ENCODE measurements at places on chromosomes 4 and X.

DNA sequence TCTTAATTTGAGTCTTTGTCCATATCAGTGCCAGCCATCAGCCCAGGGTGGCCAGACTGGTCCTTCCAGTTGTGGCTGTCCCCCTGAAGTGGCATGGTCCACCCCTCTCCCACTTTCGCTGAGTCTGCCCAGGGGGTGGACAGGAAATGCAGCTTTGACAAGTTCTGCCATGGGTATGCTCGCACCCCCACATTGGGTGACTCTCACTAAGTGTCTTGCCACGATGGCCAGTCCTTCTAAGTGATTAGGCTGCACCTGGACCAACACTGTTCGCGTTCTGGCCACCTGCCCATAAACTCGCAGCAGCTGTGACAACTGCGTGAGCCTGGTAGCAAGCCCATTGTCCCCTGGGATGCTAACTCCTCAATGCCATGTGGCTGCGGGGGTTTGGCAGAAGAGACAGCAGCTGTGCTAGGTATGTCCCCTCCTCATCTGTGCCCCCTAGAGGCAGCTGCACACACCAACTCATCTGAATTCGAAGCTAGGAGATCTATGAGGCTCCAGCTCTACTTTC lies 10.0 kb upstream of the LNX1 start:
- peak; percentile 55 for ATAC-seq

GRCh38 chr4:55089916-55090315 lies 35.5 kb downstream of the KDR start:
- no peak for ATAC-seq

DNA sequence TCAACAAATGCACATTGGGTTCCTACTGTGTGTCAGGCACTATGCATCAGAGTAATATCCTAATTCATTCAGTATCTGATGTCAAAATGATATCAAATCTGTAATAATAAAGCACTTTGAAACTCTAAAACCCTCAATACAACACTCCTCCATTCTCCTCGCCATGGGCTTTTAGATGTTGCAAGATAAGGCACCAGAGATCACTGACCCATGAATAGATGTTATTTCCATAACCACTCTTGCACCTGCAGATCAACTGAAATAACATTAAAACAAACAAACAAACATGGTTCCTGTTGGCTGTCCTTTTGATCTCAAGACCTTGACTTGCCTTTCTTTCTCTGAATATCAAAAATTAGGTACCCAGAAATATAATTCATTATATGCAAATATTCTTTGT lies 100.2 kb downstream of the MAB21L2 start:
- no peak for ATAC-seq

GRCh38 chrX:146424422-146424821 lies 385.1 kb upstream of the CXorf51B start:
- no peak for ATAC-seq
